ENCODE measurements at places on chromosomes 3 and 15.
A peak's percentile ranks its signal among the peaks of the same experiment; 100 is the strongest.

- DNase-seq: no peak
Measured at GRCh38 chr15:98138910-98139309, 178.4 kb downstream of the ARRDC4 start.

GRCh38 chr15:96331144-96331944, 844 bp downstream of the NR2F2 start:
- no peak for DNase-seq

DNA sequence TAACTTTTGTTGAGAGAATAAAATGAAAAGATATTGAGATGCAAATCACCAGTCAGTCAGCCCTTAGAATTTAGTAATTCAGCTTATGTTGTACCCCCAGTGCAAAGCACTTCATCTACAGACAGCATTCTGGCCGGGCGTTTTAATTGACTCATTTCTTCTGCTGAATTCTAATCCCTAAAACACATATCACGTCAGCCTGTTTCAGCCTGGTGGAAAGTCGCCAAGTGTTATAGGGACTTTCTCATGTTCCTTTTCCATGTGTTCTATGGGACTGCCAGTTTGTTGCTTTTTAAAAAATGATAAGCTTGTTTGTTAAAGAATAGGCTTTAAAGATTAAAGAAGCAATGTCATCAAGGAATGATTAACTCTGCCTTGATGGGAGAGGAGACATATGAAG, 169.7 kb upstream of the BFSP2 start:
- DNase-seq: no peak

DNA sequence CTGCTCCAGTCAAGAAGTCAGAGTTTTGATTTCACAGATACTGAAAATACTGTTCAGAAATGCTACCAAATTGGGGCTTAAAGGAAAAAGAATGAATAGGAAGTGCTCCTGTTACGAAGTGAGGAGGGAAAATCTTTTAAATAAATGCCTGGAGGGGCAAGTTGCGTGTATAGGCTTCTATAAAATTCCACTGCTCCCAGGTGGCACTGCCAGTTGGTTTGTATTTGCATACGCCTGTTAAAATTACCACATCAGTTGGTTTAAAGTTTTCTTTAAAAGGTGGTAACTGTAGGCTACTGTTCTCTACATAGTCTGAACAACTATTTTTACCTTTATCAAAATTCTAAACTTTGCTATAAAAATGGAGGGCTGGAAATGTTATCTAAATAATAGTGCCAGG, 123.5 kb downstream of the DLG1 start:
- DNase-seq: no peak

- DNase-seq: no peak
Measured at GRCh38 chr3:45751537-45752242, 44.6 kb downstream of the SLC6A20 start.

DNA sequence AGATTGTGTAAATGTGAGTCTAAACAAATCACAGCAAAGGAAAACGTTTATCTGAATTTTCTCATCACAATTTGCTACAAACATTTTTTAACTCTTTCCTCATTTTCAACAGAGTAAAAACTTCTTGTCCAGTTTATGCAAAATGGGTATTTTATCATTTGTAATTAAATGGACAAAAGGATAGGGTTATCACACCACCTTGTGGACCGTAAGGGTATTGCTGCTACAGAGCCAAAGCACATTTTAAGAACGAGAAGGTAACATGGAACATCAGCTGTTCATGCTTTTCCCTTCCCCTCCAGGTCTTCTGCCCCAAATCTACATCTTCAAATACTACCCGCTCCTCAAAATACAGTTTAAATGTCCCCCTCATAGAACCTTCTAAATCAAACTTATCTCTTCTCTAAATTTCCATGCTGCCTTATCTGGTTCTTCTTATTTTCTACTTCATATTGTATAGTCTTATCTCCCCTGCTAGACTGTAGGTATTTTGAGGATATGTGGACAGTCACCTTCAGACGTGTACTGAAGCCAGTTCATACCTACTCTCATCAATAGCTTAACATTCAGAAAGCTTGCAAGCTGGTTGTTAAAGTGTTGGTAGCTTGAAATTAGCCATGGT, 12.8 kb upstream of the SETMAR start:
- no peak for DNase-seq

GRCh38 chr15:31377030-31377429, 50.4 kb downstream of the KLF13 start:
- DNase-seq: no peak

DNA sequence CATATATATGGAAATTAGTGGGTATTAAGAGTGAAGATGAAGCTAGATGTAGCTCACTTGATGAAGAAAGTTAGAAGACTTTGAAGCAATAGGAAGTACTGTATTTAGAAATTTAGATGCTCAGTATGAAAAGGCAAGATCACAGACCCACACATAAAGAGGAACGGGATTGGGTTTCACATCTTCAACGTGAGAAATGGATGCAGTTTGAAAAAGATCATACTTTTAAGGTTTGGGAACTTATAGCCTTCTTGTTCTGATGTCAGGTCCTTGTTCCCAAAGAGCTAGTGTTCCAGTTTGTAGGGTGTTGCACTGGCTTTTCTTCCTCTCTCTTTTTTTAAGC, 16.7 kb downstream of the AP3S2 start:
- DNase-seq: no peak

- no peak for DNase-seq
Measured at GRCh38 chr3:153399636-153400035, 237.6 kb downstream of the RAP2B start.

- DNase-seq: no peak
Measured at GRCh38 chr3:169563775-169564059, 99.8 kb downstream of the MECOM start.

GRCh38 chr3:51722362-51722761, 15.5 kb downstream of the GRM2 start:
- DNase-seq: no peak

DNA sequence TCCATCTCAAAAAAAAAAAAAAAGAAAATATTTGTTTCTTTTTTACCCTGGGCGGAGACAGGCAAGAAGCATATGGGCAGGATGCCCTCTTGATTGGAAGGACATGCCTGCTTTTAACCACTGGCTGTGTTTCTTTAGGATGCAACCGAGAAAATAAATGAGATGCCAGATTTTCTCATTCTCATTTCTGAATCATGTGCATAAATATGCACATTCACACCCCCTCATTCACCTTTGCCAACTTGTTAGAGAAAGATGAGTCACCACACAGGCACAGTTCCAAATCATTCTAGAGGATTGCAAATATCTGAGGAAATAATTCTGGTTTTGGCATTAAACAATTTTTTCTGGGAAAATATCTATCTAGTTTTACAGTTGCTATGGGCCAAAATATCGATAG, 3.3 kb downstream of the LIPH start:
- DNase-seq: no peak

DNA sequence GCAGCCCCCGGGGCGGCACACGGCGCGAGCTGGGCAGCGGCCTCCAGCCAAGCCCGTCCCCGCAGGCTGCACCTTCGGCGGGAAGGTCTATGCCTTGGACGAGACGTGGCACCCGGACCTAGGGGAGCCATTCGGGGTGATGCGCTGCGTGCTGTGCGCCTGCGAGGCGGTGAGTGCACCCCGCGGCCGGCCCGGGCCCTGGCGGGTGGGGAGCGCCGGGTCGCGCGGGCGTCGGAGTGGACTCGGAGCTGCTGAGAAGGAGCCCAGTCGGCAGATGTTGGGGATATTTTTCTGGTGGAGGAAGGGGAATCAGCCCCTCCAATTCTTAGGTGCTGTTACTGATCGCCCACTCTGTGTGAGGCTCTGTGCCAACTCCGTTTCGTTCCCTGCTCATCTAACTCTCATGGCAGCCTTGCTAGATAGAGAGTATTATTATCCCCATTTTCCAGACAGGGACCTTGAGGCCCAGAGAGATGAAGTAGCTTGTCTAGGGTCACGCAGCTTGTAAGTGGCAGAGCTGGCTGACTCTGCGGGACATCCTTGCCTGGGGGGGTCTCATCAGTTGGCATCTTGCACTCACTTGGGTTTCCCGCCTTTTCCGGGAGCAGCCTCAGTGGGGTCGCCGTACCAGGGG, 890 bp downstream of the CHRD start:
- no peak for DNase-seq

- no peak for DNase-seq
Measured at GRCh38 chr15:68781766-68782588, 38.7 kb downstream of the ANP32A start.

GRCh38 chr3:39361252-39361927, 21.8 kb upstream of the SLC25A38 start:
- DNase-seq: peak; percentile 34

DNA sequence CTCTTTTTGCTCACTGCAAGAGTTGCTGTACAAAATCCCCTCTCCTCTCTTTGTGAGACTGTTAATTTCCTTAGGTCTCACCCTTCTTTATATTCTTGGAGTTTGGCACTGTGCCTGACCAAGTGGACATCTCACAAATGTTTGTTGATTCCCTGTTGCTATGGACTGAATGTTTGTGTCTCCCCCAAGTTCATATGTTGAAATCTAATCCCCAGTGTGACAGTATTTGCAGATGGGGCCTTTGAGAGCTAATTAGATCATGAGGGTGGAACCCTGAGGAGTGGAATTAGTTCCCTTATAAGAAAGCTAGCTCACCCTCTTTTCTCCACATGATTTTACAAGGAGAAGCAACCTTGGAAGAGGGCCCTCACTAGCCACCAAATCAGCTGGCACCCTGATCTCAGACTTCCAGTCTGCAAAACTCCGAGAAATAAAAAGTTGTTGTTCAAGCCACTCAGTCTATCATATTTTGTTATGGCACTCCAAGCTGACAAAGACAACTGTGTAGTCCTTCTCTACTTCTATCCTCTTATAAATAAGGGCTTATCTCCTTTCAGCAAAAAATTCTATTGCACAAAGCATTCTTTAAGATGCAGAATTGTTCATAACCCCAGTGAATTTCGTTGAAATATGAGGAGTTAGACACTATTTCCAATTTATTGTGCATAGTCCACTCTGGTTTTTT, 65.5 kb upstream of the NPHP3 start:
- DNase-seq: no peak

GRCh38 chr15:56782306-56782705, 49.0 kb upstream of the ZNF280D start:
- no peak for DNase-seq

- no peak for DNase-seq
Measured at GRCh38 chr3:18575573-18575972, 150.4 kb upstream of the SATB1 start.

DNA sequence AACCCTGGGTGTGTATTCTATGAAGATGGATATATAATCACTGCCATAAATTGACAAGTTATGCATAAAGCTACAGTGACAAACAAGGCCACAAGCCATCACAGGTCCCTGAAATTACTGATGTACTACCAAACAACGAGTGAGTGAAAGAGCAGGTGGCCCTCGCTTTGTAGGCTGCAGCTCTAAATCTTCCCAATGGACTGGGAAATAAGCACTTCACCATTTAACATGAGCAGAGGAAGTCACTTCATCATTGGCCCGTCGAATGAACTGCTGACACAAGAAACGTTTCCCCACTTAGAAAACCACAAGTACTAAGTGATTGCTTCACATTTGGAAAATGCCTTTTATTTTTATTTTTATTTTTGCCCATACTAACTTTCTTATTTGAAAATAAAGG, 218.0 kb downstream of the ZNF385D start:
- no peak for DNase-seq

DNA sequence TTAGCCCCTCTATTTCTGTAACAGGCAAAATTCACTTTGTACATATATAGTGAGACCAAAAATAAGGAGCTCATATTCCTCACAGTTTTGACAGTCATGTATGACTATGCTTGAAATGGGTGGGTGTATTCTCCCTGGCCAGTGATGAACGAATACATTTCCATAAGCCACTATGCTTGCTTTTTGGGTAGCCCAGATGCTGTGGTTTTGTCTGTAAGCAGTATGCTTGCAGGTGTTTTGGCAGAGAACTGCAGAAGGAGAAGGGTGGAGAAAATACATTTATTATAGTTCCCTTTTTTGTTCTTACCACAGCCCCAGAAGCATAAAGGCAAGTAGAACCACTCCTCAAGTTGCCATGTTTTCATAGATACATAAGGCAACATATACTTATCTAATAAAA, 131.2 kb downstream of the RBMS3 start:
- DNase-seq: no peak

- DNase-seq: no peak
Measured at GRCh38 chr3:190586631-190587011, 72.7 kb downstream of the IL1RAP start.

- no peak for DNase-seq
Measured at GRCh38 chr3:149001727-149002126, 10.4 kb downstream of the GYG1 start.

DNA sequence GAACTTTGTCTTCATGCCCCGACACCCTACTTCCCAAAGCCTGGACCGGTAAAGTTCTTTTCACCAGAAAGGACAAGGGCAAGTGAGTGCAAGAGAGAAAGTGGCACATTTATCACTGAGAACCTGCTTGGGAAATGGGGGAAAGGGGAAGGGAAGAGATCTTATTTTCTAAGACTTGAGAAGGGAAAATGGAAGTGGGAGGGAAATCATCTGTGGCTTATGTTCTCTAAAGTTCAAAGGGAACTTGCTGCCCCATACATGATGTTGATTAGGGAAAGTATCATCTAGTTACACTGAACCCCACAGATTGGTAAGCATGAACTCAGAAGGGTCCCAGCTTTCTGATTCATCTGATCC, 199.5 kb upstream of the LPP start:
- no peak for DNase-seq

GRCh38 chr3:126752303-126753190, 48.5 kb downstream of the CHCHD6 start:
- DNase-seq: peak; percentile 16

DNA sequence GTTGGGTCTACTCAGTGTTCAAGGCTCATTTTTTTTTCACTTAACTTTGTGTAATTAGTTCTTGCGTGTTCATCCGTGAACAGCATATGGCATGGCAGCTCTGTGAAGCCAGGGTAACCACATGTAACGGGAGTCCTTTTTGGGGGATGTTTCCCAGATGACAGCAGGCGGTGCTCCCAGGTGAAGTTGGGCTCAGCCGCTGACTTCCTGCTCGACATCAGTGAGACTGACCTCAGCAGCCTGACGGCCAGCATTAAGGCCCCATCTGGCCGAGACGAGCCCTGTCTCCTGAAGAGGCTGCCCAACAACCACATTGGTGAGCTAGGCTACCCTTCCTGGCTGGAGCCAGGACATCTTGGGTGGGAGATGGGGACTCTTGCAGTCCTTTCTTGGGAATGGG, 62.7 kb downstream of the DNASE1L3 start:
- DNase-seq: no peak

GRCh38 chr15:86382341-86382740, 302.7 kb downstream of the AGBL1 start:
- DNase-seq: no peak

GRCh38 chr15:94910166-94910565, 678.8 kb downstream of the MCTP2 start:
- no peak for DNase-seq

GRCh38 chr15:38627689-38628277, 63.2 kb upstream of the RASGRP1 start:
- no peak for DNase-seq

DNA sequence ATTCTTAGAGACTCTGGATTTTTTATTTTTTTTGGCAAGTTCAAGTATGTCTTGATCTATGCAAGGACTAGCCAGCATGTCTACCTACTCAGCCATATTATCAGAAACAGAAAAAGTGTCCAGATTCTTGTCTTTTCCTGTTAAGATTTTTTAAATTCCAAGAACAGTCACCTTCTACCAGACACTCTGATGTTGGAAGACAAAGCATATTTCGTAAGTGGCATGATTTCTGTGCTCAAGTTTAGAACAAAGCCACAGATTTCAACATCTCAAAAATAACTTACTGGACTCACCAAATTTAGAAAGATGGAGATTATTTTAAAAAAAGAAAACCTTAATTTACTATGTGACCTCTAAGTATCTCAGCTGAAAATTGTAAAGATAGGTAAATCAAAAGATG, 61.9 kb downstream of the GOLGA6L7 start:
- DNase-seq: no peak
